HT1080 (cell line): ENCODE measurements at places on chromosomes 3 and 15. TPM values are rescaled to one million over a fixed set of nuclear protein-coding genes. Genes with fewer than 3 reads are reported as not detected.

RTP4 gene
- 0.26 and 0.60 TPM in 2 replicates for total RNA-seq

- DNase-seq: no peak
These were observed 256.5 kb upstream of the CBLB start for GRCh38 chr3:106125321-106125720.

NPAP1 gene
- total RNA-seq: not detected in 2 replicates

LINGO1 gene
- total RNA-seq: 0.10 and 0.56 TPM in 2 replicates
